ENCODE measurements at places on chromosomes 7 and 10.

GRCh38 chr10:110225441-110225755, 18.0 kb downstream of the MXI1 start:
- no peak for DNase-seq

DNA sequence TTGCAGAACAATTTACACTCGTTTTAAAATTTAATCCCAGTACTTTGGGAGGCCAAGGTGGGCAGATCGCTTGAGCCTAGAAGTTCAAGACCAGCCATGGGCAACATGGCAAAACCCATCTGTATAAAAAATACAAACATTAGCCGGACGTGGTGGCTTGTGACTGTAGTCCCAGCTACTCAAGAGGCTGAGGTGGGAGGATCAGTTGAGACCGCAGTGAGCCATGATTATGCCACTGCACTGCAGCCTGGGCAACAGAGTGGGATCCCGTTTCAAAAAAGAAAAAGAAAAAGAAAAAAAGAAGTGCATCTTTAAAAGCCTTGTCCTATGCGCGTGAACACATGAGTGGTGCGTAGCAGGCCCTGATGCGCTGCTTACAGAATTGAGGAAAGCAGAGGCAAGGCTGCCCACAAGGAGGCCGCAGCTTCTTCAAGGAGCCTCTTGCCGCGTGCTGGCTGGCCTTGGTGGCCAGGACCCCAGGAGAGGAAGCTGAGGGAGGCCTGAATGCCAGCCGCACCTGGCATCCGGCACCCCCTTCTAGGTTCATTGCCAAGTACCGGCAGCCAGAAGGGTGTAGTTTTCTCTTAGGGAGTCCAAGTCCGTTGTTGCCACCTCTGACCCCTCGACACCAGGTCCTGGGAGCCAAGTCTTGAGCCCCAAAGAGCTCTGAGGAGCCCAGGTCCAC, 124.5 kb downstream of the UBE2H start:
- DNase-seq, result no peak

- no peak for DNase-seq
Observed at GRCh38 chr7:138243430-138243829, 167.2 kb downstream of the AKR1D1 start.

GRCh38 chr7:139844779-139845442, 15.8 kb downstream of the TBXAS1 start:
- no peak for DNase-seq

GRCh38 chr10:31207636-31208035, 111.4 kb upstream of the ZEB1 start:
- no peak for DNase-seq

DNA sequence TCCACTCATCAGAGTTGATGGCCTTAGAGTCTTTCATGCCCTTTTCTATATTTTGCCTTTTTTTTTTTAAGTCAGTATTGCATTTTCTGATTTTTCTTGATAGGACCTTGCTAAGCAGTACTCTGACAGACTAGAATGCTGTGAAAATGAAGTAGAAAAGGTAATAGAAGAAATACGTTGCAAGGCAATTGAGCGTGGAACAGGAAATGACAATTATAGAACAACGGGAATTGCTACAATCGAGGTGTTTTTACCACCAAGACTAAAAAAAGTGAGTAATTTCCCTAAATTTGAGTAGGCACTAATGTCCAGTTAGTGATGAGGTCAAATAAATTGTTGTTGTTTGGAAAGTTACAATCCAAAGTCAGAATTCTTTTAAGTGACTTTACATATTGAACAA, 7.4 kb downstream of the NUB1 start:
- no peak for DNase-seq
